Mammary epithelial cell (primary cell): ENCODE measurements at places on chromosomes 12 and 14. TPM values are rescaled to one million over a fixed set of nuclear protein-coding genes. Genes with fewer than 3 reads are reported as not detected.
A peak's percentile ranks its signal among the peaks of the same experiment; 100 is the strongest.

DNA sequence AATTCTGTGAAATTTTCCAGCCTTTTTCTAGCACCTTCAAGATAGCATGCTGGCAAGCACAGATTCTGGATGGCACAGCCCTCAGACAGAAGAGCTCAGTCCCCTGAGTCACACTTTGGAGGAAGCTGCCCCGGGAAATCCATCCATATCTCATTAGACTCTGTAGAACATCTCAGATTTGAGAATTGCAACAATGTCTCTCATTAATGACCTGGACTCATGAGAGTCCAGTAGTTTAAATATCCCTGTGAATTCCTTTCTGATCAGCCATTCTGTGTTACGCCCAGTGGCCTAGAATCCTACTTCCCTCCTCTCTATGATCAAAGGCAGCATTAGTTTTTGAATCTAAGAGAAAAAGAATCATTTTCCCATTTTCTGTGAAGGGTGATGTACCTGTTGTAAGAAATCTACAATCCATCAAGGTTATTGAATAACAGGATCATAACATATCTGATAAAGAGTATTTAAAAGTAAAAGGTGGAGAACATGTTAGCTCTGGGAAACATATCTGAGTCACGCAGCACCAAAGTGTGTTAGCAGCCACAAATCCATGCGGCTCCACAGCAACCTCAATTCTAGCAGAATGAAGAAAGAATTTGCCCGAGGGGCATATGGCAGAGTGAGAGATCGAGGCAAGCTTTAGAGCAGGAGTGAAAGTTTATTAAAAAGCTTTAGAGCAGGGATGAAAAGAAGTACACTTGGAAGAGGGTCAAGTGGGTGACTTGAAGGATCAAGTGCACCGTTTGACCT lies 855.6 kb upstream of the TMEM132C start:
- peak; percentile 16 for DNase-seq

DNA sequence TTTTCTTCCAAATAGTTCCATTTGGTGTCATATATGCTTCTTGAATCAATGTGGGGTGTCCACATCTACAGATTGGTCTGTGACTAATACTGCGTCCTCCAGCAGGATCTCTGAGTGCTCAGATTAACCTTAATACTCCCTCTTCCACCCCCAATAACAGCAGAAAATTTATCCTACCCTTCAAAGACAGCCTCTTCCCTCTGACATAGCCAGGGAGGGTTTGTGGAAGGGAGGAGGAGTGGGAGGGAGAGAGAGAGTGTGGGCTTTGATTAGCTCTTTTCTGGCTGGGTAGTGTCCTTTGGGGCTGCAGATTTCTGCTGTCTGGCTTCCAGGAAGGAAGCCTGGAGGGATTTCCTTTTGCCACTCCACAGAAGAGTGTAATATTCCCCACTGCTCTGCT lies 220.7 kb downstream of the TTC6 start:
- DNase-seq, result no peak

DNA sequence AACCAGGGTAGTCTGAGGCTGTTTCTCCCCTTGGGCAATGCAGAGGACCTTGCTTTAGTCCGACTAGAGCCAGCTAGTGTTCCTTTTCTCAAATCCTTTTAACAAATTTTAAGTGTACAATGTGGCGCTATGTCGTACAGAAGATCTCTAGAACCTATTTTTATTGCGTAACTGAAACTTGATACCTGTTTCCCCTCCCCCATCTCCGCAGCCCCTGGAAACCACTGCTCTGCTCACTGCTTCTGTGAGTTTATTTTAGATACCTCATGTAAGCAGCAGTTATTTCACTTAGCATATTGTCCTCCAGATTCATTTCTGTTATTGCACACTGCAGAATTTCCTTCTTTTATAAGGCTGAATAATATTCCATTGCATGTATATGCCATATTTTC lies 1092.3 kb downstream of the AACS start:
- no peak for DNase-seq

- no peak for DNase-seq
Observed at GRCh38 chr12:12505544-12506495, 56.8 kb downstream of the DUSP16 start.

GRCh38 chr14:76104802-76105355 lies 46.8 kb upstream of the GPATCH2L start:
- DNase-seq, result no peak

The KRT3 gene
- total RNA-seq, result not detected

DNA sequence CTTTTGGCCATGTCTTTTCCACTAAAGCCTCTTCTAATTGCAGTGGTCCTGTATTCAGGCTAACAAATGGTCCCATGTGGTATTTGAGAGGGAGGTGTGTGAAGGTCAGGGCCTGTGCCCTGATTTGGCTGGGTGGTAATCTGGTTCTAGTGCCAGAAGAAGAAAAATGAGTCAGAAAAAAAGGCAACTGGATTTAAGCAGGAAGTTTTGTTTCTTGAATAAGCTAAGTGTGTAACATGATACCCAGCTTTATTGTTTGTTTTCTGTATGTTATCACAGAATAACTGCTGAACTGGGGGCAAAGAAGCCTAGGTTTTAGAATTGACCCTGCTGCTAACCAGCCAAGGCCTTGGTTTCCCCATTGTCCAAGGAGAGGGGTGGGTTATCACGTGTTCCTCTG lies 134.0 kb downstream of the ANO6 start:
- no peak for DNase-seq

GRCh38 chr14:91830777-91831176 lies 36.6 kb downstream of the TC2N start:
- DNase-seq, result no peak

- DNase-seq, result no peak
Observed at GRCh38 chr14:88825078-88825458, 617 bp downstream of the TTC8 start.

DNA sequence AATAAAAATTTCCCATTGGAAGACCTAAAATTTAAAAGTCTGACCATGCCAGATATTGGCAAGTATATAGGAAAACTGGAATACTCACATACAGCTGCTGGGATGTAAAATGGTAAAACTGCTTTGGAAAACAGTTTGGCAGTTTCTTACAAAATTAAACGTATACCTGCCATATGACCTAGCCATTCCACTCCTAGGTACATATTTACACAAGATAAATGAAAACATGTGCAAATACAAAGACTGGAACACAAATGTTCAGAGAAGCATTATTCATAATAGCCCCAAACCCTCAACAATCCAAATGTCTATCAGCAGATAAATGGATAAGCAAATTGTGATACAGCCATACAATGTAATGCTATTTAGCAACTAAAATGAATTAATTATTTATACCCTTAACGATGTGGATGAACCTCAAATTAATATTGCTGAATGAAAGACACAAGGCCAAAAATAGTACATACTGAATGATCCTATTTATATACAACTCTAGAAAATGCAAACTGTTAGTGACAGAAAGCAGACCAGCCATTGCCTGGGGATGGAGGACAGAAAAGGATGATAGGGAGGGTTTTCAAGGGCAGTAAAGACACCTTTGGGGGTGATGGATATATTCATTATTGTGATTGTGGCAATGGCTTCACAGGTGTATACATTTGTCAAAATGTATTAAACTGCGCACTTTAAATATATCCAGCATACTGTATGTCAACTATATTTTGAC lies 21.3 kb upstream of the TCP11L2 start:
- DNase-seq, result no peak

- DNase-seq, result no peak
Observed at GRCh38 chr14:30143627-30144026, 216.0 kb upstream of the PRKD1 start.

- peak; percentile 24 for DNase-seq
Observed at GRCh38 chr14:91317381-91318308, 73.1 kb upstream of the GPR68 start.

The JKAMP gene
- 99.9 TPM for total RNA-seq

The ADSS1 gene
- total RNA-seq, result 0.53 and 1.5 TPM in 2 replicates

DNA sequence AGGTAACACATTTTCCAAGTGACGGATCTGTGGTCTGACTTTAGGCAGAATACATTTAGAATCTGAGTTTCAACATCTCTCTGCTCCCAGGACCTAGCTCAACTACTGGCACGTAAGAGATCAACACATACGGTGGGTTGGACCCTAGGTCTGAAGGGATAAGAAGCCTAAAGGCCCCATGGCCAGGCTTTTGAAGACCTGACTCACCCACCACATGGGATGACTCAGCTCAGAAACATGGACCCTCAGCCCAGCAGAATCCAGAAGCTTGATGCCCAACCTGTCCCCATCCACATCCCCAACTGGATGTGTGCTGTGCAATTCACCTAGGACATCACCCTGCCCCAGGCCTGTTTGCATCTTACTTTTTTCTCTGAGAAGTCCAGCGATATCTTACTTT lies 770.2 kb downstream of the BCL11B start:
- no peak for DNase-seq

The SIX4 gene
- total RNA-seq, result 13.2 and 14.2 TPM in 2 replicates

- peak; percentile 68 for DNase-seq
Observed at GRCh38 chr12:13592063-13592942, 389.1 kb downstream of the GRIN2B start.

- DNase-seq, result peak; percentile 24
Observed at GRCh38 chr12:33438851-33439586, 600 bp downstream of the SYT10 start.

GRCh38 chr14:96189281-96189711 lies 15.3 kb upstream of the BDKRB2 start:
- DNase-seq, result no peak

The RNU4-1 gene
- total RNA-seq, result 1,952 and 2,598 TPM in 2 replicates

DNA sequence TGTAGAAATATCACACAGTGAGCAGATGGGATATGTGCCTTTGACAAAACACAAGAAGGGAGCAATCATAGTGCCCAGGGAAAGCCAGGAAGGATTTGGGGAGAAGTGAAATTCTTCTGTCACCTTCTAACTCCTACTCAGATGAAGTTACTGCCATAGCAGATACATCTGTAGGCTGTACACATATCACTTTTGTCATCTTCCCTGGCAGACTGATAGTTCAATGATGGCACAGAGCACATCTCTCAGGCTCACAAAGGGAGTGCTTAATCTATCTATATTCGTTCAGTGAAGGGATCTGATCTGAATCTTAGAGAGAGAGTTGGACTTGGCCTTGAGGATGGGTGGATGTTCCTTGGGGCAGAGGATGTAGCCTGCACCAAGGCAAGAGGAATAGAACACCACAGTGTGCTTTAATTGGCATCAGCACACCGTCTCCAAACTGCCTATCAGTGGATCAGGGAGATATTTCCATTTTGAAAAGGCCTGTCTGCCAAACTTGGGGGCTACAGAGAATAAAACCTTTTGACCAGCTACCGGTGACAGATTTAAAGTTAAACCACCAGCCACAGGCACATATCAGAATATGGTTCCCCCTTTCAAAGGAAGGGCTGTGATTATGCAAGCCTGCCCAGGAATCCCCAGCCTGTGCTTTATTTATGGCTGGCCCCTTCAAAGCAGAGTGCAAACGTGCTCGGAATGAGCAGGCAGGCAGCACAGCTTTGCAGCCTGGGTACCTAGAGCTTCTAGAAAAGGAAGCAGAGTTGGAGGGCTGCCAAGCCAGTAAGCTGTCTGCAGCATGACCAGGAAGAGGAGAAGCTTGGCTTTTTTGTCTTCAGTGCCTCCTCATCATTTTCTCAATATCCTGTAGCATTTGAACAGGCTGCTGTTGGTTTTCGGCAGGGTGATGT lies 165.5 kb upstream of the DYRK2 start:
- peak; percentile 9 for DNase-seq

- DNase-seq, result peak; percentile 57
Observed at GRCh38 chr12:51823875-51824565, 24.5 kb downstream of the FIGNL2 start.

DNA sequence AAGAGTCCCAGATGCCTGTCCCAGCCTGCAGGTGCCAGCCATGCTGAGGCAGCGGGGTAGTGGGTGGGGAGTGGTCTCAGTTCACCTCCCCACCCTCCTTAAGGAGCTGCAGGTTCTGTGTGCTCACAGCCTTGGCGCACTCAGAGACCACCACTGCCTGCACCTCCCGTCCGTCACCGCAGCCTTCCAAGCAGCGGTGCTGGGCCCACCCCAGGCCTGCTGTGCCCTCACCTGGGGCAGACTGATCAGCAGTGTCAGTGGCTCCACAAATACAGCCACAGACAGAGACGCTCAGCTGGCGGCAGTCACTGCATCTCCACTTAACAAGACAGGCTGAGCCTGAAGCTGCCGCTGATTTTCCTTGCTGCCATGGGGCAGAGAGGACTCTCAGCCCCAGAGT lies 120.2 kb downstream of the RFLNA start:
- DNase-seq, result no peak
